PC-9 (cell line): ENCODE measurements at places on chromosomes 13 and 19. TPM values are rescaled to one million over a fixed set of nuclear protein-coding genes. Genes with fewer than 3 reads are reported as not detected.

DHDH gene
- 2.0 and 2.4 TPM in 2 replicates for total RNA-seq

DNA sequence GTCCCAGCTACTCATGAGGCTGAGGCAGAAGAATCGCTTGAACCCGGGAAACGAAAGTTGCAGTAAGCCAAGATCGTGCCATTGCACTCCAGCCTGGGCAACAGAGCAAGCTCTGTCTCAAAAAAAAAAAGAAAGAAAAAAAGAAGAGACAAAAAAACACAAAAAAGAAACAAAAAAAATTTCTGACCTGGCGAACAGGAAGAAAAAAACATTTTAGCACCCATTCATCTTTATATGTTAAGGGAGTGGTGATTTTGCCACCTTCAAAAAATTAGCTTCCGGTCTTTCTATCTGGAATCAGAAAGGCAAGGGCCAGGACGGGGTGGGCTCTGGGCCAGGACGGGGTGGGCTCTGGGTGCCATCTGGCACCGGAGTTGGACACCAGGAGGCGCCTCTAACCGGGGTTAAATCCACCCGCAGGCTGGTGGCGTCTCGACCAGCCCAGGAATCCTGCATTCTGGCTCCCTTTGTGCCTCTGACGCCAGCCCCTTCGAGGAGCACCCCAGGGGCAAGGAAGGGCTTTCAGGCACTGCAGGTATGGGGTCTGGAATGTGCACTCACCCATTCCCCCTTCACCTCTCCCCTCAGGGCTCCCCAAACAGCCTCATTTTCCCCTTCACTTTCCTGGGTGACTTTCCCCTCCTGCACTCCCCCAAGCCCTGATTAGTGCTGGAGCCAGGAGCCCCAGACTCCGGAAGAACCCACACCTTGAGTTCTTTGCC is 10.4 kb upstream of the ZSWIM4 start:
- peak; percentile 55 for DNase-seq

OR7D2 gene
- not detected in 2 replicates for total RNA-seq

DNA sequence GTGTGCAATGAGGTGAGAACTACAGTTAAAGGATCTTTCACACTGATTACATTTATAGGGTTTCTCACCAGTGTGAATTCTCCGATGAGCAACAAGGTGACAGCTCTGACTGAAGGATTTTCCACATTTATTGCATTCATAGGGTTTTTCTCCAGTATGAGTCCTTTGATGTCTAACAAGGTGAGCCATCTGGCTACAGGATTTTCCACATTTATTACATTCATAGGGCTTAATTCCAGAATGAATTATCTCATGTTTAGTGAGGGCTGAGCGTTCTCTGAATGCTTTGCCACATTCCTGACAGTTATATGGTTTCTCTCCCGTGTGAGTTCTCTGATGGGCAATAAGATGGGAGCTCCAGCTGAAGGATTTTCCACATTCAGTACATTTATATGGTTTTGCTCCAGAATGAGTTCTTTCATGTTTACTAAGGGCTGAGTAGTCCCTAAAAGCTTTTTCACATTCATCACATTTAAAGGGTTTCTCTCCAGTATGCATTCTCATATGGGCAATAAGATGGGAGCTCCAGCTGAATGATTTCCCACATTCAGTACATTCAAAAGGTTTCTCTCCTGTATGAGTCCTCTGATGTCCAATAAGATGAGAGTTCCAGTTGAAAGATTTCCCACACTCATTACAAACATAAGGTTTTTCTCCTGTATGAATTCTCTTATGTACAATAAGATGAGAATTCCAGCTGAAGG is 4.4 kb upstream of the C19orf18 start:
- no peak for DNase-seq

MAMSTR gene
- 2.6 and 3.9 TPM in 2 replicates for total RNA-seq

DNA sequence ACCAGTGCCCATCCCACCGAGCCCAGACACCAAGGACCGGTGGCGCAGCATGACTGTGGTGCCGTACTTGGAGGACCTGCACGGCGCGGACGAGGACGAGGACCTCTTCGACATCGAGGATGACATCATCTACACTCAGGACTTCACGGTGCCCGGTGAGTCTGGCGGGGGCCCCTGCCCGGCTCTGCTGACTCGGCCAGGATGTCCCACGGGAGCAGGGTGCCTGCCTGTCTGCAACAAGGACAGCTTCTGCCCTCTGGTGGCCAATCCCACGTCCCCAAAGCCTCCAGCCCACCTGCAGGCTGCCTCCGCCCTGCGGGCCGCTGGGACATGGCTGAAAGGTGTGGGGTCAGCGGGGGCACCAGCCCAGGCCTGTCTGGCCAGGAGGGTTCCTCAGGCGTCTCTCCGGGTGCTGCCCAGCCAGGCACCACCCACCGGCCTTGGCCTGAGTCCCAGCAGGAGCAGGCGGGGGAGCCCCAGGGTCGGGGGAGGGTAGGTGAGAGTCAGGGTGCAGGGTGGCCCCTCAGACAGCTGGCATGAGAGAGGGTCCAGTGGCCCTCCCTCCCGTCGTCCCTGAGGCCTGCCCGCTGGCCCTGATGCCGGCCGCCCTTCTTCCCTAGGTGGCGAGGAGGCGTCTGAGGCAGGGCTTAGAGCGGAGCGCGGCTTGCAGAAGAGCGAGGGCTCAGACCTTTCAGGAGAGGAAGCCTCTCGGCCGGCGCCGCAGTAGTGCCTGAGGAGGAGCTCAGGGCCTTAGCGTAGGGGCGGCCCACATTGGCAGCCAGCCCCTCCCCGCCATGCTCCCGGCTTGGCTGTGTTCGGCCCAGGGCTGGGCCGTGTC is 14.6 kb downstream of the CBARP start:
- DNase-seq, result no peak

GRCh38 chr13:108352599-108352998 is 83.1 kb downstream of the TNFSF13B start:
- DNase-seq, result no peak

DNA sequence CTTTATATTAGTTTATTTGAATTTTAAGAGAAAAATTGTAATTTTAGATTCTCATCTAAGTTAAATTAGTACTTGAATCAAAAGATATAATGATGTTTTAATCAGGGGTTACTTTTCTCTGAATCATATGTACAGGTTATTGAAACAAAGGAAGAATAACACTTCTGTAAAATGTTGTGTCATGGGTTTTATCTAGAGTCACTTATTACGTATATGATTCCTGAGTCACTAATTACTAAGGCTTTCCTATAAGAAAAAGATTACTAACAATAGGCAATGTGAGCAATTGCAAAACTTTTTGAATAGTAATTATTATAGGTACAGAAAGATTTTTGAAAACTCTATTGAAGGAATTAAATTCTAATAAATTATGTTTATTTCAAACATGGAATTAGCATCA is 99.2 kb upstream of the KLF5 start:
- DNase-seq, result no peak

DNA sequence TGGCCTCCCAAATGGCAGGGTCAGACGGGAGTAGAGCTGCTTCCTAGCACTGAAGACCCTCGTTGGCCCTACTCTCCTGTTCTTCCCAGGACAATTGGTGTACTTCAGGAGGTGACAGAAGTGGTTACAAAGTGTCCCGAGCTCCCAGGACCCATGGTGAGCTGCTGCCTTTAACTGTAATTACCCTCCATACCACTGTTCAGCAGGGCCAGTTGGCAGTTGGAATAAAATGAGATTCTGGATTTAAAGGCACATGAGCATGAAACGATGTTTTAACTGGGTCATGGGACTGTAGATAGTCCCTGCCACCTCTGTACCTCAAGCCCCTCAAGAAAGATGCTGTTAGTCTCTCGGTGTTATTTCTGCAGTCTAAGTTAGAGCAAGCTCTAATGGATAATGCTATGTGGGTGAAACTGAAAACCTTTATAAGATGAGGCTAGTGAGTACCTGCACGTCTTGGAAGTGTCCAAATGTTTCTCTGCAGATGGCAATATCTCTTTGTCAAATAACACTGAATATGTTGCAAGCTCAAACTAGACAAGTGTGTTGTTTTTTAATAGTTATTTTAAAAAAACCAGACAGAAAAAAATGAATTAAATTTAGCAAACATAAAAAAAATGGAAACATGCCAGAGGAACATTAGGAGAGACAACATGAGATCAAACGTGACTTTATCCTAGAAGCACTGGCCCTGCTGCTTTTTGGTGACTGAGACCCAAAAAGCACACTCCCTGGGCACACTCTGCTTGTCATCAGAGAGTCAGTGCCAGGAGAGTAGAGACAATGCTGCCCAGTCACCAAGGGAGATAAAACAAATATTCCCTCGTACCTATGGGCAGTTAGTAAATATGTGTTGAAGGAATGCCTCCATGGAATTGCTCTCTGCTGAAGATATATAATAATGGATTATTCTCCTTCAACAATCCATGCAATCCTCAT is 266.3 kb downstream of the LMO7 start:
- DNase-seq, result no peak

ATP1A3 gene
- not detected in 2 replicates for total RNA-seq

- DNase-seq, result no peak
These were observed 66.2 kb upstream of the XPO4 start for GRCh38 chr13:20968745-20969144.

- DNase-seq, result no peak
These were observed 3.4 kb upstream of the ASPDH start for GRCh38 chr19:50516964-50517703.

- no peak for DNase-seq
These were observed 8.3 kb upstream of the ONECUT3 start for GRCh38 chr19:1744822-1745563.

- DNase-seq, result no peak
These were observed 727 bp downstream of the CNMD start for GRCh38 chr13:52738719-52739467.

- no peak for DNase-seq
These were observed 497.0 kb downstream of the FOXO1 start for GRCh38 chr13:40169476-40169875.

NR2C2AP gene
- 25.7 and 28.7 TPM in 2 replicates for total RNA-seq

MBD3L3 gene
- not detected in 2 replicates for total RNA-seq

- DNase-seq, result no peak
These were observed 38.9 kb upstream of the AMER2 start for GRCh38 chr13:25210842-25211569.

- DNase-seq, result no peak
These were observed 2.7 kb upstream of the RASAL3 start for GRCh38 chr19:15466851-15467733.

DNA sequence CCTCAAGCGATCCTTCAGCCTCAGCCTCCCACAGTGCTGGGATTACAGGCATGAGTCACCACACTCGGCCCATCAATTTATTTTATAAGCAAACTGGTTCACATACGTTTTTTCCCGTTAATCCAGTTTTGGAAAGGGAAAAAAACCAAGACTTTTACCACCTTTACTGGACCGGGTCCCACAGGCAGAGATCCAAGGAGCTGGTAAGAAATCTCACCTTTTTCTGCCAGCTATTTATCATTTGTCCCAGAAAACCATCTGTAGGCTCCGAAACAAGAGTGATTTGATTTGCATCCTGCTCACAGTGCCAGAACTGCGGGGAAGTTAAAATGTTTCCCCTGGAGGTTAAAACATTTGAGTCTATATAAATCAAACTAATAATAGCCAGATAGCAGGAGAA is 6.3 kb upstream of the FUT2 start:
- DNase-seq, result no peak
